ENCODE measurements at places on chromosomes 3 and 15.

DNA sequence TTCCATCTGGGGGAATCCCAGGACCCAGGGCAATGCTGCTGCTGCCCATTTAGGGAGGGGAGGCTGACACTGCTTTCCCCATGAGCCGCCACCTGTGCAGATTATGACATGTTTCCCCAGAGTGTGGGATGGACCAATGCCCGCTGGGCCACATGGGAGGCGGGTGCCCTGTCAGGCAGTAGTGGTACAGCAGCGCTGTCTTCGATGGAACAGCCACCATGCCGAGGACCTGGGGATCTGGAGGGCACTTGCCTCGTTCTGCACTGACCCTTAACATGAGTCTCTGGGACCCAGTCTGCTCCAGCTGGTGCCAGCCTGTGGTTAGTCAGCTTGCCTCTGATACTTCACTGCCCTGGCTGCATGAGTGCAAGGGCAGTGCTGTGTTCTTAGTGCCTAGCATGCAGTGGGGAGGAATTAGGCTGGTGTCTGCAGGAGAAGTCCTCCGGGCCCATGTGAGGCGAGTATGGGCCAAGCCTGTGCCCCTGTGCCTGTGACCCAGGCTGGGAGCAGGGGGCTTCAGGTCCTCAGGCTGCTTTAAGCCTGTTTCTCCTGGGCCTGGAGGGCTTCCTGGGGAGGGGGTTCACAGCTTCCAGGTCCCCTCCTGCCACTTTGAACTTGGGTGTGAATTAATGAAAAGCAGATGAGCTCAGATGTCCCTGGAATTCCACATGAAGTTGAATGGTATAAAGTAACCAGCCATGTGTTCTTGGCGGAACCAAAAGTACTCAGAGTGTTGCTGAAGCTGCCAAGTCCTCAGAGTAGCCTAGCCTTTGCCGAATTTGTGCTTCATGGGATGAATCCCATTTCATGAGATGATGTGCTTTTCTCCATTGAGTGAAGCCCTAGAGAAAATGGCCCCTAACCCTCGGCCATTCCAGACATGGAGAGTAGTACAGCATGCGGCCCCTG lies 22.9 kb downstream of the KLF13 start:
- no peak for DNase-seq

GRCh38 chr15:70583006-70583405 lies 180.4 kb downstream of the UACA start:
- no peak for DNase-seq

DNA sequence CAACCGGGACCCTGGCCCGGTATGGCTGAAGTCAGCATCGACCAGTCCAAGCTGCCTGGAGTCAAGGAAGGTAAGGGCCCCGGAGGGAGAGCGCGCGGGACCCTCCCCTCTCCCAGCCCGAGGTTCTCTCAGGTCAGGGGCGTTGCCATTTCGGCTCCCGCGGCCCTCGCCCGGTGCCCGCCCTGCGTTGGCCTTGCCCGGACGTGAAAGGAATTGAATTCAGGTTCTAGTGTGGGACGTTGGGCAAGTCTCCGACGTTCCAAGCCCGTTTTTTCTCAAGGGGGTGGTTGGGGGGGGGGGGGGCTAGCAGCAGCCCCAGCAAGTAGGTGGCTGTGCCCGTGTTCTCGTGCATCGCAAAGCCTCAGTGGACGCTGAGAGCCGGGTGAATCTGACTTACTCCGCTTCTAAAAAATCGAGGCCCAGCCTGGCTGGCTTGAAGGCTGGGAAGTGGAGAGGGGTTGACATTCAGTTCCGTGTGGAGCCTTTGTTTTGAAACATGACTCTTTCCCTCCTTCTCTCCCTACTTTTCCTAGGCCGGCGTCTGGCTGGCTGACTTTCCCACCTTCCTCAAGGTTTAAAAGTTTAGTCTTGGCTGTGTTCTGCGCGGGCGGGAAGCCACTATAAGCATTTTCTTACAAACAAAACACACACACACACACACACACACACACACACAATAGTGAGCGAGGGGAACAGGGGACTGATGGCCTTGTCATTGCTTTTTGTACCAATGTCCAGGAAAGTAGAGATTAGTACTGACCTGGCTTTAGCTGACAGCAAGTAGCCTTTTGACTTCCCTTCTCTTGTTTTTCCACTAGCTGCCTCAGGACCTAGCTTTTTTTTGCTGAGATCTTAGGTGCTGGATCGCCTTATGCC lies at the start of gene UTS2B:
UTS2B (minus strand) TSS at position 873 of the 876 bp plus-strand sequence. CDS start 48,337 bp downstream, outside the sequence.
- DNase-seq: no peak

- no peak for DNase-seq
Observed at GRCh38 chr3:107520535-107520934, 2.2 kb upstream of the BBX start.

- peak; percentile 83 for DNase-seq
Observed at GRCh38 chr15:39079296-39079847, 501.5 kb upstream of the THBS1 start.

GRCh38 chr15:74653426-74654102 lies 37.9 kb downstream of the CLK3 start:
- DNase-seq: no peak

All from AG04449 (cell line).